Ascending aorta (tissue), 2 donors: ENCODE measurements at places on chromosomes 3 and 15.

DNA sequence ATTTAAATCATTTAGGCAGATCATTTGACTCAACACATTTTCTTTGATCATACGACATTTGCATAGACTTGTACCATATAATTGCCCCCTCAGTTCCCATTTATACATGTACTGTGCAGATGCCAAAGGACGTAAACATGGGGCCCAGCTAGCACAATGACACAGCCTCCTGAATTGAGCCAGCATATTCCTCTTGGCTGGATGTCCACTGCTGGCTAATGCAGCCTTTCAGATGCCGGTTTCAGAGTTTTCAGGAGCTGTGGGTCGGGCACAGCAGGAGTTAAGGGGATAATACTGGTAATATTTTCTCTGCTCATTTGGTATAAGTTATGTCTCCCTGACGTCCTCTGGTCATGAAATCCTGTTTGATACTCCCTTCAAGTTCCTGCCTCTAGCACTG lies 39.4 kb downstream of the KAT2B start:
- no peak for DNase-seq

DNA sequence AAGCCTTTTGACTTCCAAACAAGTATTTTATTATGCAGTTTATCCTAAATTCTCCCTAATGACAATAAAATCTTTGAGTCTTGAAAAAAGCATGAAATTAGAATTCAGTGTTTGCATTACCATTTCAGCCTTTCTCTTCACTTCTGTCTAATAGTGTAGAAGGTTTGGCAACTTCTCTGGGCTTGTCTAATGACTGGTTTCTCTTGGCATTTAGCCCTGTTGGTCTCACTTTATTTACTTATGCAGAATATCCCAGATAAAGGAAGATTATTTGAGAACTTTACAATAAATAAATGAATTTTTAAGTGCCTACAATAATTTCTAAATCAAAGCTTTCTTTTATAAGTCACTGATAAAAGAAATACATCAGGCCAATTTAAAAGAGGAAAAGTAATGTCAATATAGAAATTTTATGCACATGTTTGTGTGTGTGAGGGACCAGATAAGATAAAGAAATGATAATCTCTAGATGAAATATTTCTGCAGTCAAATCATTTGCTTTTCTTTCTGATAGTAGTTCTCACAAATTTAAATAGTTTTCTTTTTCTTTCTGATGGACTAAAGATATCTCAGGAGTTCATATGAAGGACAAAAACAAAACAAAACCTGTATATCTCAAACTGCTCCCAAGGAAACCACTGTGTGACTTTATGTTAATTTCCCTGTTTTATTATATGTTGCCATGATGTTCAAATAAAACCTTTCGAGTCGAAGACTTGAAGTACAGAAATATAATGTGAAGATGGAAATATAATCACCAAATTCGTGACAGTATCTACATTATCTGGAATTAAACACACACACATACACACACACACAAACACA lies 533.1 kb upstream of the CBLB start:
- no peak for DNase-seq

DNA sequence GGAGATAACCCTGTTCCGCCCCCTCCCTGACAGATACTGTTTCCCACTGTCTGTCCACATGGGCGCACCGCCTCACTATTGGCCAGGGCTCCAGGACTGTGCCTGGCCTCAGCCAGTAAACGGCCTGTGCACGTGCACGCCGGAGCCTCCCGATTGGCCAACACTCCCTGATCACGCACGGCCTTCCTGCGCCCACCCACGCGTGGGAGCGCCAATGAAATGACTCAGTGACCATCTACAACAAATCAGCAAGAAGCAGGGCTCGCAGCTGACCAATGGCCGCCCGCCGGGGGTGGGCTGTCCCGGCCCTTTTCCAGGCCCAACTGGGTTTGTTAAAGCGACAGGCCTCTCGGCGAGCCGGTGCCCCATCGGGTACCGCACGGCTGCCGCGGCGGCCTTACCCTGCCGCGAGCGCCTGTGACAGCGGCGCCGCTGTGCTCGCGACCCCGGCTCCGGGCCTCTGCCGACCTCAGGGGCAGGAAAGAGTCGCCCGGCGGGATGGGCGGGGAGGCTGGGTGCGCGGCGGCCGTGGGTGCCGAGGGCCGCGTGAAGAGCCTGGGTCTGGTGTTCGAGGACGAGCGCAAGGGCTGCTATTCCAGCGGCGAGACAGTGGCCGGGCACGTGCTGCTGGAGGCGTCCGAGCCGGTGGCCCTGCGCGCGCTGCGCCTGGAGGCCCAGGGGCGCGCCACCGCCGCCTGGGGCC lies at the start of gene ARRDC4:
TSS of gene ARRDC4 (plus strand) at position 340 of the 703 bp plus-strand sequence. CDS start at position 499, 159 bp downstream.
- DNase-seq, result peak; percentile 100

DNA sequence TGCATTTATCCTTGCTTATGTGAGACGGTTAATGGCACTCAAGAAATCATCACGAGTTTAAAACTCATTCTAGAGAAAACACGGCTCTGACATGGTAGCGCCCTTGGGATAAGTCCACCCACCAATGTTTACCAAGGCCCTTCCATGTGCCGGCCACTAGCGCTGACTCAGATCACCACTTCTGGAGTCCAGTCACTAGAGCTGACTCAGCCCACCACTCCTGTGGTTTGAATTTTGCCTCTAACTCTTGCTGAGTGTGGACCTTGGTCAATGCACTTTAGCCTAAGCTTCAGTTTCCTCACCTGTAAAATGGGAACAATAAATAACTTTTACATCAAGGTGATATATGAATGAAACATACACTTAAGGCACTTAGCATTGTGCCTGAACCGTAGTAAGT lies 358.4 kb upstream of the PROK2 start:
- no peak for DNase-seq

GRCh38 chr15:36844534-36844998 lies 255.8 kb downstream of the MEIS2 start:
- no peak for DNase-seq

GRCh38 chr15:38349251-38349650 lies 96.6 kb downstream of the SPRED1 start:
- DNase-seq, result no peak

DNA sequence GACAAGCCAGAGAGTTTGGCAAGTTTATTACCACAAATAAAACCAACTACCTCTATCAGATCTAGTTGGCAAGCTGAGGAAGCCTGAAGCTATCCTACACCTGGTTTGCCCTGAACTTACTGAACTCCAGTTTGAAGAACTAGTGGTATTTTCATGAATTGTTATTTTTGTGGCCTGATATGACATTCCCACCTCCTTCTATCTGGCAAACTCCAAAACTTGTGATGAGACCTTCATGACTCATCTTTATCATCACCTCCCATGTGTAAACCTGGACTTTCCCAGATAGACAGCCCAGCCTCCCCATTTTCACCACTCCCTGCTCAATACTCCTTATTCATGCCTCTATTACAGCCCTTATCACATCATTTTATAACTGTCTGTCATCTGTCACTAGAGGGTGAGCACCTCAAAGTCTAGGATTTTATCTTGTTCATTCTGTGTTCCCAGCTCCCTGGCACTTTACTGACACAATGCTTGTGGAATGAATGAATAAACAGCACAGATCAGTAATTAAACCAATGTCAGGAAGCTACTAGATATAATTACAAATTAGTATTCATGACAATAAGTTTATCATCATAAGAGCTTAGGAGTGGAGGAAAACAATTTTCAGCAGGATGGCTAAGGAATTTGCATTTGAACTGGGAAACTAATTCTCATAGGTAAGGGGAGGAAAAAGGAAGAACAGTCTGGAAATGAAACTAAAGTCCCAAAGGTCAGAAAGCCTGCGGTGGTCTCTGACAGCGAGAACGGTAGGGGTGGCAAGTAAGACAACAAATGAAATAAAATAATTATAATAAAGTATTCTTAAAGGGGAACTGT lies 13.2 kb upstream of the TRANK1 start:
- no peak for DNase-seq

- no peak for DNase-seq
Measured at GRCh38 chr3:60094392-60094947, 1044.6 kb upstream of the CFAP20DC start.

DNA sequence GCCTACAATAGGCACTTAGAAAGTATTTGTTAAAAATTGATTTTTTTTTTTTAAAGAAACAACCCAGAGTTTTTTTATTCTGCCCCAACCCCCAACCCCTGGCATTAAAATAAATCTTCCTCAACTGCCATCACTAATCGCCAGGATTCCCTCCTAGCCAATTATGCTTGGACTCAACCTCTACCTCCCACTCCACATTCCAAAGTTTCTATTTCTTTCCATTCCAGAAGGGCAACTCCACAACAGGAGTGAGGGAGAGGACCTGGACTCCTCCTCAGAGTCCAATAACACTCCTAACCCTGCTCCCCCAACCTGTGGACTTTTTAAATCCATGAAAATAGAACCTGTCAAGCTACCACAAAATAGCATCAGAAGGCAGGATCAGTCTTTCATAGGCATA lies 99.4 kb downstream of the ADAMTS9 start:
- DNase-seq, result no peak

- DNase-seq, result no peak
Measured at GRCh38 chr3:12197475-12197874, 38.8 kb upstream of the TIMP4 start.

GRCh38 chr3:88398581-88398980 lies 248.8 kb downstream of the C3orf38 start:
- no peak for DNase-seq

DNA sequence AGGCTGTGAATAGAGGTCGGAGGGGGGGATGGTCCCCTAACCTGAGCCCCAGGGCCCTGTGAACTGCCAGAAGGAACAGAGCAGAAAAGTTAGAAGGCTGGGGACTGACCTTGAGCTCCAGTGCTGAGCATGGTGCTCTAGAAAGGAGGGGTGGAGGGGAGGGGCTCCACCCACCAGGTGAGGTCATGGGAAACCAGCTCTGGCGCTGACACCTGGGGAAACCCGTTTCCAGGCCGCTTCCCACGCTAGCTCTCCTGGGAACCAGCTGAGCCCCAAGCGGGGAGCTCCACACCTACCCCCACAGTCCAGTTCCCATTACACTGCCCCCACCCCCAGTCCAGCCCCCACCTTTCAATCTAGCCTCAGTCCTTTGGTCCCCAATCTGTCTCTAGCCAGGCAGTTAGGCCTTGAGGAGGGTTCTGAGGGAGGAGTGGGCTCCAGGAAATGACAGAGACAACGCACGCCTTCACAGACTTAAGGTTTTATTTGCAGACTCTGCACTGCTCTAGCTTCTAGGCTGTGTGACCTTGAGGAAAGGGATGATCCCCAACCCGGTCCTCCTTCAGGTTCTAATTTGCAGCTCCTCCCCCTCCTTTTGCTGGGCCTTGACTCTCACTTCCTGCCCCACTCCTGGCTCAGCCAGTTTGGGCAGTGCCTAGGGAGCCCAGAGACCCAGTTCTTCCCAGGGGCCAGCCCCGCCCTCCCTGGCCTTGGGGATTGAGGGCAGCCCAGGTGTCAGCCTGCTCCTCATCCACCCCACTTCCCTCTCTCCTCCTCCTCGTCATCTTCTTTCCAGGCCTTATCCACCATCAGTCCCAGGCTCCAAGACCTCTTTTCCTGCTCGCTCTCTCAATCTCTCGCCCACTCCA lies 2.1 kb downstream of the RHOV start:
- no peak for DNase-seq

- DNase-seq, result no peak
Measured at GRCh38 chr15:29825227-29825626, 3.0 kb upstream of the TJP1 start.

- DNase-seq, result no peak
Measured at GRCh38 chr3:25585361-25586166, 79.1 kb downstream of the TOP2B start.

- no peak for DNase-seq
Measured at GRCh38 chr15:48397841-48398240, 66.6 kb downstream of the DUT start.
